ENCODE measurements at places on chromosomes 6 and 20.

DNA sequence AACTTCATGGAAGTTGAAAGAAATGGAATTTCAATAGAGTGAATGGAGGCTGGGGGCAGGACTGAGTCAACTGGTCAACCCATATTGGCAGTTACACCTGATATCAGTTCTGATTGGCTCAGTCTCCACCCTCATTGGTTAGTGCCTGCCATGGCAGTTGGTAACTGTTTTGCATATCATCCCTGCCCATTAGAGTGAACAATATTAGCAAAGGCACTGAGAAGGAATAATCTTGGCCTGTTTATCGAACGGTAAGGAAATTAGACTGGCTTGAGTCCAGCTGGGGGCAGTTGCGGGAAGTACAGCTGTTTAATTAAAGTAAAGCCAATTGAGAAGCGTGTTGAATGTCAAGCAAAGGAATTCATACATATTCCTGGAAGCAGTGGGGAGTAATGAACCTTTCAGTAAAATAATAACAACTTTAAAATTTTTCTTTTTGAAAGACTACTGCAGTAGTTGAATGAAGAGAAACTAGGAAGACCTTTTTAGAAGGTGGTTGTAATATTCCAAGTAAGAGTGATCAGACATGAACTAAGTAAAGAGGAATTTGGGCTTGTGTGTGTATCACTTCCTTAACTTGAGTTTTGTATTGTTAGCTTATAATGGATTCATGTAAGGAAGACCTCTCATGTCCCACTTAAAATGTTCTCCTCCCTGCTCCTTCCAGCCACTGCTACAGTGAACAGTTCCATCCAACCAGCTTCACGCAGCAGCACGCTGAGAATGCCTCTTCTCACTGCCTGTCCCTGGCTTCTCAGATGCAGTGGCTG is 17.2 kb upstream of the FAM50B start:
- DNase-seq: no peak

GRCh38 chr6:6058054-6058444 is 51.3 kb upstream of the NRN1 start:
- DNase-seq: no peak

- no peak for DNase-seq
These were observed 138.4 kb downstream of the HTR1B start for GRCh38 chr6:77324866-77325265.

DNA sequence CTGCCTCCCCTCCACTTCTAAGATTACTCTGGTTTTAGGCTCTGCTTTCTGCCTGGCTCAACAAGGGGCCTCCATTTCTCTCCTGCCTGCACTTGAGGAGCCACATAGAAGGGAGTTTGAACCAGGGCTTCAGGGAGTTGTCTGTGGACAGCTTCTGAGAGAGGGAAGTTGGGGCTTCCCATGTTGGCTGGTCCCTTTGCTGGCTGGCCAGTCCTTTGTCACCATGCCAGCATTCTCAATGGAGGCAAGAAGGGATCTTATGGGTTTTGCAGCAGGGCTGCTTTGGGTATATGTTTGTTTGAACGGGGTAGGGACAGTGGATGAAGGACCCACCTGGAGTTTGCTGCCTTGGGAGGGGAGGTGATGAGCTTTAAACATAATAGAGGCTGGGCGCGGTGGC is 124.9 kb downstream of the CARMIL1 start:
- DNase-seq: no peak

- DNase-seq: no peak
These were observed 39.5 kb upstream of the HDGFL1 start for GRCh38 chr6:22529866-22530265.

GRCh38 chr6:30495993-30496392 is 6.7 kb downstream of the HLA-E start:
- no peak for DNase-seq

Data from NCI-H510A treated with DMSO at 0.1 percent for 48 hours (cell line).